Cerebellar nuclear complex (tissue), 1 donor: ENCODE measurements at places on chromosomes 11 and 22.
A peak's percentile ranks its signal among the peaks of the same experiment; 100 is the strongest.

DNA sequence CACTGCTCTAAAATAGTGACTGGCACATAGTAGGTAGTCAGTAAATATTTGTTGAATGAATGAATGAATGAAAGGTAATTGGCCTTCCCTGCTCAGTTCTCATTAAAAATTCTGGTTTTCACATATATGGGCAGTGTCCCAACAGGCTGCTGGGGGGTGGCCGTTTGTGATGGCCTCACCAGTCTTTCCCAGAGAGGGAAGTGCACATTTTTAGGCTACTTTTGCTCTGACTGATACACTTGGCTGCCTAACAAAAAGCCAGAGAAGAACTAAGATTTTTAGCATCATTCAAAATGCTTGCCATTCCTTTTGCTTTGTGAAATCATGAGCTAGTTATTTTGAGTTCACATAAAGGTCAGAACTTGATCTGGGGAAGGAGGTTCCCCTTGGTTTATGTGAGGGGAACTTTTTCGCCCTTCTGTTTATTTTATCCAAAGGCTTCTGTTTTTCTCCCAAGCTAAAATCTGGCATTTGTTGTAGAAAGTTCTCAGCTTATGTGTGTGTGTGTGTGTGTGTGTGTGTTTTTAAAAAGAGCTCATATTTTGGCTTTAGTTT is 83.1 kb downstream of the PTPRJ start:
- no peak for DNase-seq

DNA sequence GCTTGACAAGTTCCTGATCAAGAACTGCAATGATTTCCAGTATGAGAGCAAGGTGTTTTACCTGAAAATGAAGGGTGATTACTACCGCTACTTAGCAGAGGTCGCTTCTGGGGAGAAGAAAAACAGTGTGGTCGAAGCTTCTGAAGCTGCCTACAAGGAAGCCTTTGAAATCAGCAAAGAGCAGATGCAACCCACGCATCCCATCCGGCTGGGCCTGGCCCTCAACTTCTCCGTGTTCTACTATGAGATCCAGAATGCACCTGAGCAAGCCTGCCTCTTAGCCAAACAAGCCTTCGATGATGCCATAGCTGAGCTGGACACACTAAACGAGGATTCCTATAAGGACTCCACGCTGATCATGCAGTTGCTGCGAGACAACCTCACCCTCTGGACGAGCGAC is 12.0 kb downstream of the YWHAH start:
- DNase-seq: no peak

DNA sequence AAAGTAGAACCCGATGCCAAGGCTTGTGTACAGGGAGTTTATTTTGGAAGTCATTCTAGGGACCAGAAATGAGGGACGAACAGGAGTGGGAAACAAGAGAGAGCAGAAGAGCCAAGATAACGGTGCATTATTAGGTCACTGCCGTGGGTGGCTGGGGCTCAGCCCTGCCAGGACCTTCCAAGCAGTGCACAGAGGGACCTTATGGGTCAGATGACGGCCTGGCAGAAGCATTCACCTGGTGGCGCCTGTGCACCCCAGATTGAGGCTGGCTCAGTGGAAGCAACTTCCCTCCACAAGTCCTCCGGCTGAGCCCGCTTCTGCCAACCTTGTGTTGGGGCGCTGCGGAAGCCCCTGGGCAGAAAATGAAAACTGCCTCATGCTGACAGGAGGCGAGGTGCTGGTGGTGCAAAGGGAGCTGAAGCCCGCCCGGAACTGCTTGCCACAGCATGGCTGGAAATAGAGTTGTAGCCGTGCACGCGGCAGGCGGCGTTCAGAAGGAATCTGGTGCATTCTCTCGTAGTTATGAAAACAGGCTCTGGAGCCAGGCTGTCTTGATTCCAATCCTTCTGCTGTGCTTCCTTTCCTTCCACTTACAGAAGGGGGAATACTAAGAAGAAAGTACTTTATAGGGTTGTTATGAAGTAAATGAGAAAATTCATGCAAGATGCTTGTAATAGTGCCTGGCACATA is 22.2 kb upstream of the TP53I11 start:
- peak; percentile 55 for DNase-seq

DNA sequence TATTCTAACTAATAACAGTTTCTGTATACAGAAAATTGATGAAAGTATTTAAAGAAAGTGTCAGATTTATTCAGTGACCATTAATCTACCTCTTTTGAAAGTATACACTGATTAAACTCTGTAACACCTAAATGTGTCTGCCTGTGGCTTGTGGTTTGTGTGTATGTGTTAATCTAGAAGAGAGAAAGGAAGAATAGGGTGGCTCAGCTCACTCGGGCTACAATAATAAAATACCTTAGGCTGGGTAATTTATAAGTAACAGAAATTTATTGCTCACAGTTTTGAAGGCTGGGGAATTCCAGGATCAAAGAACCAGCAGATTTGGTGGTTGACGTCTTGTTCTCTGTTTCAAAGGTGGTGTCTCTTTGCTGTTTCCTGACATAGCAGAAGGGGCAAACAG is 13.6 kb upstream of the OR5AS1 start:
- DNase-seq: no peak

DNA sequence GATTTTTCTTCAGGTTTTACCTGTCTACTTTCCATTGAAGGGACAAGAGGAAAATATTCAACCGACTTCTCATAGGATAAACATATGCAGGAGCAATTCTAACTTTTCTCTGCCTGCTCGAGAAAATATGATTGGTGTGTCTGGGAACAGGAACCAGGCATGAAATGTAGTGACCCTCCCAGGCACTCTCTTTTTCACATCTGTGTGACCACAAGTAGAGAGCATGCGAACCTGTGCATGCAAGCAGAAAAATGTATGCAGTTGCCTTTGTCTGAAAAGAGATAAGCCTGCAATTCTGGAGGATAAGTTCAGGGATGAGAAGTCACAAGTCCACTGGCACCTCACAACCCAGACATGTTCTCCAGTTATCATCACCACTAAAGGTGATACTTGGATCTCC is 583.5 kb upstream of the FAT3 start:
- DNase-seq: no peak

GRCh38 chr11:9479899-9480298 is 19.1 kb downstream of the ZNF143 start:
- DNase-seq: no peak

DNA sequence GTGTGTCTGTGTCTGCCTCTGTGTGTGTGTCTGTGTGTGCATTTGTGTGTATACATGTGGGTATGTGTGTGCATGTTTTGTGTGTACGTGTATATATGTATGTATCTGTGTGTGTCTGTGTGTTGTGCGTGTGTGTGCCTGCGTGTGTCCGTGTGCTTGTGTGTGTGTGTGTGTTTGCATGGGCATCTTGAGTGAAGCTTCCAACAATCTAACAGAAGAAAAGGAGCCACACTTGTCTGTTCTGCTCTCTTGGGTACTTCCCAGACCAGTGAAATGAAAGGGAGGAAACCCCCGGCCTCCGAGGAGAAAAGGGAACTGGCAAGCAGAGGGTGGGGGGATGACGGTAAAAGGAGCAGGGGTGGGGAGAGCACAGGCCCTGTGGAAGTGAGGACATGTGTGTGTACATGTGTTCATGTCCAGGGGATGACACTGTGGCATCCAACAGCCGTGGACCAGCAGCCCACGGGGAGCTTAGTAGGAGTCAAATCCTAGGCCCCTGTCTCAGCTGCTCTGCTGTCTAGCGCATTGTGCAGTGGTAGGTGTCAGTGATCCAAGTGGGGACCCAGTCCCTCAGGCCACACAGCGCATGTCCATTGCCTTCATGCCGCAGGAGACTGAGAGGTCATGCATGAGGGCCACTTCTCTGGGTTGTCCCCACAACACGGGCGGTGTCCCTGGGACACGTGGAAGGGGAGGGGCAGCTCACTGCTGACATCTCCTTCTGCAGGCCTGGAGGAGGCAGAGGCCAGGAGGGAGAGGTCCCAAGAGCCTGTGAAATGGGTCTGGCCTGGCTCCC is 8.1 kb downstream of the CSF2RB start:
- no peak for DNase-seq

GRCh38 chr11:64501500-64502427 is 89.3 kb upstream of the SLC22A12 start:
- no peak for DNase-seq

- DNase-seq: no peak
Observed at GRCh38 chr22:28464127-28464526, 215.5 kb downstream of the TTC28 start.

DNA sequence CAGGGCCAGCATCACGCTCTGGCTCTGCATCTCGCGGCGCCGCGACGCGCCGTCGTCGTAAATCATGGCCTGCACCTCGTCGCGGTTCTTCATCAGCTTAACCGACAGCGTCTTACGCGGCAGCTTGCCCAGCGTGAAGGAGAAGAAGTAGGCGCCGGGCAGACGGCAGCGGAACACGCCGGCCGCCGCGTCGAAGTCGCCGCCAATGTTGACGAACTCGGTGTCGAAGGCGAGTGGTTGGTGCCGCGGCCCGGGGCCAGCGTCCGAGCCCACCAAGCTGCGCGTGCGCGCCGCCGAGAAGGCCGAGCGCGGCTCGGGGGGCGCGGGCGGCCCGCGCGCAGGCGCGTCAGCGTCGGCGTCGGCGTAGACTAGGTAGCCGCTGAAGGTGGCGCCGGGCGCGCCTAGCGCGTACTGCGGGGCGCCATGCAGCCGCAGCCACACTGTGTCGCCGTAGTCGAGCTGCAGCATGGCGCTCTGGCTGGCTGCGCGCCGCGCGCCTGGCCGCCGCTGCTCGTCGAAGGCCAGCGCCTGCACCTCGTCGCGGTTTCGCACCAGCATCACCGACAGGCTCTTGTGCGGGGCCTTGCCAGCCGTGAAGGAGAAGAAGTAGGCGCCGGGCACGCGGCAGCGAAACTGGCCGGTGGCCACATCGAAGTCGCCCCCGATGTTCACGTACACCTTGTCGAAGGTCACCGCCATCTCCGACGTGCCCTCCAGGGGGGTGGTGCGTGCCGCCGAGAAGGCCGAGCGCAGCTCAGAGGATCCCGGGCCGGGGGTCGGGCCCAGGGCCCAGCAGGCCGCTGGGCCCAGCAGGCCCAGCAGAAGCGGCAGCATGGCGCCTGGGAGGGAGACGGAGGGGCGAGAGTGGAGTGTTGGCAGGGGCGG is 3.7 kb downstream of the FAM180B start:
- DNase-seq: no peak

DNA sequence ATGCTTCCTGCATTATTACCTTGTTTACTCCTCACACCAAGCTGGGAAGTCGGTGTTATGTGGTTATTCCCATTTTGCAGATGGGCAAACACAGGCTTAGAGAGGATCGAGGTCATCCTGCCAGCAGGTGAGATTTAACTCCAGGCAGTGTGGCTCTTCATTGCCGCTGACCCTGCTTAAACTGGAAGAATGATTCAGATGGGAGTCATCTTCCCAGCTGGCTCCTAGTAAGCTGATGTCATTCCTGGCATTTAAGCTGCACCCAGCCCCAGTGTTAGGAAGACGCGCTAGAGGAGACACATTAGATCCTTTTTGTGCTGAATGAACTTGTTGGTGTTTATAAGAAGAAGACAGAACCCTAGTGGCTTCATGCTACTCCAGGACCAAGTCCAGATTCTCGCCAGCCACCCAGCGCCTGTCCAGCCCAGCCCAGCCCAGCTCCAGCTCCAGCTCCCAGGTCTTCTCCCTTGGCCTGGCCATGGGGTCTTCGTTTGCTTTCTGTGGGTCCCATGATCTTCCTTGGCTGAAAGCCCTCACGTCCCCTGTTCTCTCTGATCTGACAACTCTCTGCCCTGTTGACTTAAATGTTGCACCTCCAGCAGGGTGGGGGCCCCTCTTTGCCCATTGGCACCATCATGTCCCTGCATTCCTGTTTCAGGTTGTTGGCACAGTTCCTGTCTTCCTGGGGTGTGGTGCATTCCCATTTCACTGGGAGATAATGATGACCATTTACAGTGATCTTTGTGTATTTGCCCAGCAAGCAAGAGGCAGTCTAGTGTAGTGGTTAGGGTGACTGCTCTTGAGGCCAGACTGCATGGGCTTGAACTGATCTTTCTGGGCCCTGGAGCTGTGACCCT is 13.6 kb downstream of the PARVB start:
- DNase-seq: no peak

- DNase-seq: no peak
Observed at GRCh38 chr22:31080164-31080847, 812 bp upstream of the SMTN start.

GRCh38 chr11:71242391-71242790 is 10.0 kb downstream of the SHANK2 start:
- no peak for DNase-seq

GRCh38 chr22:46696229-46696518 is 41.9 kb downstream of the CERK start:
- DNase-seq: no peak

GRCh38 chr11:134942681-134943080 is 530.6 kb upstream of the B3GAT1 start:
- no peak for DNase-seq

DNA sequence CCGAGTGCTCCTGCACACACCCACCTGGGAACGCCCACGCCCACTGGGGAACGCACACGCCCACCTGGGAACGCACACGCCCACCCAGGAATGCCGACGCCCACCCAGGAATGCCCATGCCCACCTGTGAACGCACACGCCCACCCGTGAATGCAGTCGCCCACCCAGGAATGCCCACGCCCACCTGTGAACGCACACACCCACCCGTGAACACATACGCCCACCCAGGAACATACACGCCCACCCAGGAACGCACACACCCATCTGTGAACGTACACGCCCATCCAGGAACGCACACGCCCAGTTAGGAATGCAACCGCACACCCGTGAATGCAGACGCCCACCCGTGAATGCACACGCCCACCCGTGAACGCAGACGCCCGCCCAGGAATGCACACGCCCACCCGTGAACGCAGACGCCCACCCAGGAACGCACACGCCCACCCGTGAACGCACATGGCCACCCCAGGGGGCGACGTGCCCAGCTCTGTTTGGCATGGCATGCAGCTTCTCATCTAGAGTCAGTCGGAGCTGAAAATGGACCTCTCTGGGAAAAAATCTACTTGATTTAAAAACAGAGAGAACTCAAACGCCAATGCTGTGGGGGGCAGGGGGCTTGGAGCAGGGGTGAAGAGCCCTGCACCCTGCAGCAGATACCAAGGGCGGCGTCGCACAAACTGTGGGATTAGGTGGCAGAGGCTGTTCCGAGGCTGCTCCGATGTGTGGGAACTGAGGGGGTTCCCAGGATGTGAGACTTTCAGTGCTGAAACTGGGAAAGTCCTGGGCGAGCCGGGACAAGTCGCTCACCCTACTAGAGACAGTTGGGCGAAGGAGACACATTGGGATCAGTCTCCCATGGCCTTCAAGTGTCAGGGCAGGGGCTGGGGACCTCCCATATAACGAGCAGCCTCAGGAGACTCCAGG is 83.3 kb downstream of the MYEOV start:
- DNase-seq: no peak

DNA sequence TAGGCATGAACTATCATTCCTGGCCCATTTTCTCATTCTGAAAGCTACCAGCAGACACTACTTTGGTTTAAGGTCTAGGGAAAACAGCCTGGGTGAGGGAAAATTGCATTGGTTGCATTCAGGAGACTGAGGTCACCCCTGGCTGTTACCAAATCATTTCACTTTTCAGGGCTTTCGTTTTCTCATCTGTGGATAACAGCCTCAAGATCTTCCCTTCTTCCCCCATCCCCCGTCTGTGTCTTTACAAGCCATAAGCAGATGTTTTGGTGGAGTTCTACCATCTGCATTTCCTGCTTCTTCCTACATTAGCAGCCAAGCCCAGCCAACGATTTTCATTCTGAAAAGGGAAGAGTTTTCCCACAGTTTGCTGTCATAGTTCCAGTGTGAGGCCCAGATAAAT is 130.4 kb downstream of the HIPK3 start:
- DNase-seq: no peak
